ENCODE measurements at places on chromosomes 11 and 22. TPM values are rescaled to one million over a fixed set of nuclear protein-coding genes. Genes with fewer than 3 reads are reported as not detected.

Gene SLC25A18
- total RNA-seq, result not detected

Gene MAP6
- not detected for total RNA-seq

Gene KDM4D
- 1.1 TPM for total RNA-seq

Gene ELFN2
- total RNA-seq, result 1.9 TPM

Gene BDNF
- total RNA-seq, result 1.4 TPM

Gene OSBPL5
- 19.8 TPM for total RNA-seq

Gene C11orf52
- total RNA-seq, result 1.7 TPM

Gene ZP1
- total RNA-seq, result not detected

Gene OOSP4A
- total RNA-seq, result not detected

Gene IL18BP
- total RNA-seq, result 0.24 TPM

Gene SPDYC
- total RNA-seq, result not detected

Gene DEPDC7
- total RNA-seq, result 1.4 TPM

Gene LTO1
- 16.6 TPM for total RNA-seq

Data from tracheal epithelial cell (primary cell).